ENCODE measurements at places on chromosomes 16 and 17. TPM values are rescaled to one million over a fixed set of nuclear protein-coding genes. Genes with fewer than 3 reads are reported as not detected.

DNA sequence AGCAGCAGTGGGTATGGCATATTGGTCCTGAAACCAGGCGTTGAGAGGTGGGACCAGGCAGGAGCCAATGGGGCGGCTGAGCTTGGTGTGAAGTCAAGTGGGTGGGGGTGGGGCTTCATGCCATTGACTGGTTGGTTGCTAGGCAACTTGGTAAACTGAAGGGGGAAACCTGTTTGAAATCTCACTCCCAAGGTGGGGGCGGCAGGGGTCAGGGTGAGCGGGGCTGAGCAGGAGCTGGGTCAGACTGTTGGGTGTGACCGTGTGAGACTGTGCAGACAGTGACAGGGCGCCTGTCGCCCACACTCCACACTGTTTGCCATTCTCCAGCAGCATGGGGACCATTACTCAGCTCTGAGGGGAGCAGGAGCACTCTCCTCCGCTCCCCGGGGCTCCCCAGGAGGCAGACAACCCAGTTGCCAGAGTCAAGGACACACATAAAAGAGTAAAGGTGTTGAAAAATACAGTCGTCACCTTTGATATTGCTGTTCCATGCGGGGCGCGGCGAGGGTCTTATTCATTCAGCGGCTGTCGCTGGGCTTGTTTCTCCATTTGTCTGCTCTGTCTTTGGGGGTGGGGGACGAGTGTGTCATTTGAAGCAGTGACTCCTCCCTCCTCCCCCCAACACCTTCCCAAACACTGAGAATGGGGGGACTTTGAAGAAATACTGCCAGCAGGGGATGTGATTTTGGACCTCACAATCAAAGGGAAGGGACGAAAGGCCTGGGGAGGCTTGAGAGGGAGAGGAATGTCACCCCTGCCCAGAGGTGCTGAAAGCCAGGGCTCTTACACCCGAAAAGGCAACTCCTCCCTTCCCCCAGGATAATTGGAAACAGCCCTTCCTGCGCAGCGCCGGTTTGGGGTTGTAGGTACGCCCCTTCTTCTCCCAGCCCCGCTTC lies 1.2 kb upstream of the EFNB3 start:
- peaks cover 5% of the 10 kb centered on the region for H3K36me3 ChIP-seq
- no peak overlapping the region for H3K27ac ChIP-seq
- H3K27me3 ChIP-seq, result no peaks in the 10 kb centered on the region
- no peak overlapping the region for H3K4me3 ChIP-seq
- H3K4me1 ChIP-seq, result no peaks in the 10 kb centered on the region
- no peak for DNase-seq

- no peak for DNase-seq
- no peaks in the 10 kb centered on the region for H3K27me3 ChIP-seq
- no peaks in the 10 kb centered on the region for H3K36me3 ChIP-seq
- no peaks in the 10 kb centered on the region for H3K4me1 ChIP-seq
These were observed 3.1 kb downstream of the PRCD start for GRCh38 chr17:76542984-76543383.

DNA sequence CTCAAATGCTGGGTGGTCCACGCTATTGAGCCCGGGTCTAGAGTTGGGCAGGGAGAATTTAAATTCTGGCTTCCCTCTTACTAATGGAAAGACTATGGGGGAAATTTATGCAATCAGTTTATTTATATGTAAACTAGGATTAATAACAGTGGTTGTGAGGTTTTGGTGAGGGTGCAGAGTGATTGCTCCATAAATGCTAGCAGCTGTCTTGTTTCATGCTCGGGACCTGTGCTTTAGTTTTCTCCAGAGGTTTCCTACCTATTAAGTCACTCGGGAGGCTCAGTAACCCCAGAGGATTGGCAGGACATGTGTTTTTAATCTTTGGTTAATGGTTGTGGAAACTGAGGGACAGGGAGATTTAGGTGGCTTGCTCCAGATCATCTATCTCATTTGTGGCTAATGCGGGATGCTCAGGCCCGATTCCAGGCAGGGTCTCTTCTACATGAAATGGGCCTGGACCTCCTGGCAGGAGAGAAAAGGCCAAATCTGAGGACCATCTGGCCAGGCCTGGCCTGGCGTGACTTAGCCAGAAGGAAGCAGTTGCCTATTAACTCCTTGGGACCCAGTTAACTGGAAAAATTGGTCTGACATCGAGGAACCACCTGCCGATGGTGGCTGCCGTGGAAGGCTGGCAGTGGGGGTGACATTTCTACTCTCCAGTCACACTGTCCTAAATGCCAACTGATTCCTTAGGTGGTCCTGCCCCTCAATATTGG lies 2.1 kb downstream of the PRCD start:
- H3K27me3 ChIP-seq, result no peaks in the 10 kb centered on the region
- H3K36me3 ChIP-seq, result no peaks in the 10 kb centered on the region
- H3K4me1 ChIP-seq, result no peaks in the 10 kb centered on the region
- no peak overlapping the region for H3K4me3 ChIP-seq

- H3K4me1 ChIP-seq, result no peaks in the 10 kb centered on the region
- no peak overlapping the region for H3K27ac ChIP-seq
- no peak for DNase-seq
These were observed 9.4 kb upstream of the ELAC2 start for GRCh38 chr17:13027246-13027645.

DNA sequence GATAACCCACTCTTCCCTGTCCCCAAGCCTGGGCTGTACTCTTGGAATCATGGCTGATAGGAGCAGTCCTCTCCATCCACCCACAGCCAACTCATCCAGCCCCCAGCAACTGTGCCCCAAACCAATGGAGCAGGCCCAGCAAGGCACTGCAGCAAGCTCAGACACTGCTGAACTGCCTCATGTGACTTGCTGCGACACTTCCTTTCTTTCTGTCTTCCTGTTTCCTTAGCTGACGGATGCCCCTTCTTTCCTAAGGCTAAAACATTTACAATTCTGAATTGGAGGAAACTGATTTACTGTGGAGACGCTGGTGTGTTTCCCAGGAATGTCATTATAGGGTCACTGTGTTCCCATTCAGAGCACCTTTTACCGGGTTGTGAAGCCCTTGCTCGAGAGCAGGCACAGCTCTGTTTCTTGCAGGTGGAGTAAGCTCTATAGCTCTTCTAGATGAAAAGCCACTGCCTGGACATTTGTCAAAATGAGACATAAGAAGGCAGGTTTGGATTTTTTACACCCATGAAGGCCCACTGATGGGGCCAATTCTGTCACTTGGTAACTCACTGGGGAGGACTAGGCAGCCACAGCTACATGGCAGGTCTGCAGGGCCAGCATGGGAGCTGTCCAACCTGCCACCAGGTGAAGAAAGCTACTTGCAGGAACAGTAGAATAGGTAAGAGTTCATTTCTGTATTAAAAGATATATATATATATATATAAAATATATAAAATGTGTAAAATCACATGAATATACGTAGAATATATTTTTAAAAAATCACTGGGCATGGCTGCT lies 27.4 kb downstream of the TMEM11 start:
- no peaks in the 10 kb centered on the region for H3K27me3 ChIP-seq
- no peaks in the 10 kb centered on the region for H3K4me1 ChIP-seq
- H3K27ac ChIP-seq, result no peak overlapping the region
- H3K36me3 ChIP-seq, result peaks cover 5% of the 10 kb centered on the region
- DNase-seq, result no peak
- H3K4me3 ChIP-seq, result no peak overlapping the region

Gene ADAP2
- 44.6 TPM for total RNA-seq

- H3K27me3 ChIP-seq, result no peaks in the 10 kb centered on the region
- H3K27ac ChIP-seq, result no peak overlapping the region
- DNase-seq, result no peak
- H3K4me3 ChIP-seq, result no peak overlapping the region
- H3K4me1 ChIP-seq, result no peaks in the 10 kb centered on the region
- no peaks in the 10 kb centered on the region for H3K36me3 ChIP-seq
These were observed 54.7 kb upstream of the FASN start for GRCh38 chr17:82152556-82153294.

DNA sequence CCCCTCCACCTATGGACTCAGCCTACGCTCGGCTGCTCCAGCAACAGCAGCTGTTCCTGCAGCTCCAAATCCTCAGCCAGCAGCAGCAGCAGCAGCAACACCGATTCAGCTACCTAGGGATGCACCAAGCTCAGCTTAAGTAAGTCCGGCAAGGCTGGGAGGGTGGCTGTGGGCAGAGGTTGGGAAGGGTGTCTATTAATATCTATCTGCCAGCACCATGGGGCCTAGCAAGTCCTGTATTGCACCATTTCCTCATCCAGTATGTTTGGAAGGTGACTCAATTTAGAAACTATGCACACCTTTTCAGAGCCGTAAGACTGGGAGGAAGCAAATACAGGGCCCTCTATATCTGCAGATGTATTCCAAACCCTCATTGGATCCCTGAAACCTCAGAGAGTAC lies 45.0 kb upstream of the ARHGAP44 start:
- peaks cover 5% of the 10 kb centered on the region for H3K4me1 ChIP-seq
- no peaks in the 10 kb centered on the region for H3K27me3 ChIP-seq
- DNase-seq, result no peak
- no peak overlapping the region for H3K4me3 ChIP-seq

DNA sequence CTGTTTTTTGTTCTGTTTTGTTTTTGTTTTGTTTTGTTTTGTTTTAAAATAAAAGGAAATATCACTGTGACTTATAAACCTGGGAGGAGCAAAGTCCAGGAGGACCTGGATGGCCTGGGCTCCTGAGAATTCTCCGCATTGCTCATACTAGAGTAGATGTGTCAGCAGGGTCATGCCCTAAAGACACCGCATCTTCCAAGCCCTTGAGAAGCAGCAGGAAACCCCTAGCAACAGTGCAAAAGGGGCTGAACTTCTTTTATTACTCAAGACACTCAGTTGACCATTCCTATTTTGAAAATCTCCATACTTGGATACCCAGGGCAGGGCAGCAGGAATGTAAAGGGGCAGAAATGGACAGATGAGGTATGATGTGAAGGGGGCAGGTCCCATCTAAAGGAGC lies 51.8 kb downstream of the SYT17 start:
- no peaks in the 10 kb centered on the region for H3K27me3 ChIP-seq
- H3K27ac ChIP-seq, result no peak overlapping the region
- no peaks in the 10 kb centered on the region for H3K36me3 ChIP-seq
- no peak for DNase-seq
- no peak overlapping the region for H3K4me3 ChIP-seq
